ENCODE measurements at places on chromosomes 12 and 14.

- no peak for DNase-seq
These were observed 35.0 kb downstream of the EPS8 start for GRCh38 chr12:15754233-15754632.

DNA sequence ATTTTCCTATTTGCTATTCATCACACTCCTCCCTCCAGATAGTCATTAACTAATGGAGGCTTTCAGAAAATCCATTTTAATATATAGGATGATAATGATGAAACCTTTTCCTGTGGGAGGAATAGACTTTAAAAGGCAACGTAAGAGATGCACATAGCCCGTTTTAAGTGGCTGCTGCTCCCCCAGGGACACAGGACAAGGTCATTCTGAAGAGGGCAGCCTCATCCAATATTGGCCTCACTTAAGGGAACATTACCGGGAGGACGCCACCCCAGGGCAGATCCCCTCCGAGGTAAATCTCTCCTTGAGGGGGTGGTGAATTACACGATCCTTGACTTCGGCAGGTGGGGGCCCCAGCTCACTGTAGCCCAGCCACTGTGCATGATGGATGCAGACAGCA lies 131.9 kb downstream of the PIWIL1 start:
- no peak for DNase-seq

DNA sequence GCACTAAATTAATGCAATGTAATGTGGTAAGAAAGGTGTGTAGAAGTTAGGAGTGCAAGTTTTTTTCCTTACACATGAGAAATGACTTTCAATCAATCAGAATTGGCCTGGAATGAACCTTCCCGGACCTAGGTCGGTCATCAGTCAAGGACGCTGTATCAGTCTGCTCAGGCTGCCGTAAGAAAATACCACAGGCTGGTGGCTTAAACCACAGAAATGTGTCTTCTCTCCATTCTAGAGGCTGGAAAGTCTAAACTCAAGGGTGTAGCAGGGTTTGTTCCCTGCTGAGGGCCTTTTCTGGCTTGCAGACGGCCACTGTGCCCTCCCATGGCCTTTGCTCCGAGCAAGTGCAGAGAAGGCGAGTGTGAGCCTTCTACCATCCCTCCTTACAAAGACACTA lies 86.6 kb upstream of the DYNC1H1 start:
- no peak for DNase-seq

GRCh38 chr14:90532826-90533525 lies 136.1 kb downstream of the CALM1 start:
- DNase-seq = peak; percentile 5

DNA sequence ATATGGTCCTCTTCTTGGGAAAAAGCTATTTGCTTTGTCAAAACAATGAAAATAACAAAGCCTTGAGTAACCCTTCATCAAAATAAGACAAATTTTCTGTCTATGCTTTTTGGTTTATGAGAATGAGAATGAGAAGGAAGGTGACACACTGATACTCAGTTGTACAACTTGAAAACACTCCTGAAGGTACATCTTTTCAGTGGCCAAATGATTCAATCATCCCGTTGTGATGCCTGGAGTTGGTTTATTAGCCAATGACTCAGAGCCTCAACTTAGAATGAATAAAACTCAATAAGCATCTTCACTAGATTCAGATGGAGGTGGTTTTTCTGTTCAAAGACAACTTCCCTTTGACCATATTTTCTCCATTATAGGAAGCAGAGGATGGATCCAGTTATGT lies 7.8 kb upstream of the CALM1 start:
- DNase-seq = no peak

GRCh38 chr12:12628013-12628412 lies 16.3 kb downstream of the CREBL2 start:
- DNase-seq = no peak
